ENCODE measurements at places on chromosomes 5 and 9.

DNA sequence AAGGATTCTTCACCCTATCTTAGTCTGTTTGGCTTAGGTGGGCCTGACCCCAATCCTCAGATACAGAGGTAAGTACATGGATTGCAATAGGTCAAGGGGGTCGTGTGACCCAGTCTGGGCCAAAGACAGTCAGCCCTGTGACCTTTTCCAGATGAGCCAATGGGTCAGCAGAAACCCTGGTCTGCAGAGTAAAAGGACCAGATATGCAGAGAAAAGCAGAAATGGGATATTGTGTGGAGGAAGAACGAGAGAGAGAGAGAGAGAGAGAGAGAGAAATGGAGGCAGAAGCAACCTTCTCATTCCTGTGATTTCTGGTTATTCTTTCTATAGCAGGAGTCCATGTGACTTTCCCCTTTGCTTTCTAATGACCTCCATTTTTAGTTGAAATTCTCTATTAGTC lies 40.4 kb upstream of the CRB2 start:
- no peak for DNase-seq

- DNase-seq, result no peak
Observed at GRCh38 chr5:18720002-18720401, 1085.7 kb downstream of the TAF11L14 start.

- DNase-seq, result peak; percentile 22
Observed at GRCh38 chr5:50958852-50959457, 292.5 kb downstream of the PARP8 start.

DNA sequence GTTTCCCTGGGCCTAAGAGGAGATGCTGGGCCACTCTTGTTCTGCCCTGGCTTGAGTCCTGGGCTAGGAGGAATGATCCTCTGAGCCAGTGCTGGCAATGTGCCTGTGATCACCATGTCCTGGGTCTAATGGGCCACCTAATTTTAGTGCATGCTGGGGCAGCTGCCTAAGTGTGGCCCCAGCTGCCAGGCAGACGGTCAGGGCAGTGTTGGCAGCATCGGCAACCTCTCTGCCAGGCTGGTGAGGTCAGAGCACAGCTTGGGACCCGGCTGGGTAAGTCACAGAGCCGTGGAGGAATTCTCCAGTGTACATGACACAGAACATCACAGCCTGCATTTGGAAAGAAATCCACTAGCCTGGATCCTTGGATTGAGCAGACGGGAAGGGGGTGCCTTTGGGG lies 21.4 kb upstream of the PITX1 start:
- no peak for DNase-seq

DNA sequence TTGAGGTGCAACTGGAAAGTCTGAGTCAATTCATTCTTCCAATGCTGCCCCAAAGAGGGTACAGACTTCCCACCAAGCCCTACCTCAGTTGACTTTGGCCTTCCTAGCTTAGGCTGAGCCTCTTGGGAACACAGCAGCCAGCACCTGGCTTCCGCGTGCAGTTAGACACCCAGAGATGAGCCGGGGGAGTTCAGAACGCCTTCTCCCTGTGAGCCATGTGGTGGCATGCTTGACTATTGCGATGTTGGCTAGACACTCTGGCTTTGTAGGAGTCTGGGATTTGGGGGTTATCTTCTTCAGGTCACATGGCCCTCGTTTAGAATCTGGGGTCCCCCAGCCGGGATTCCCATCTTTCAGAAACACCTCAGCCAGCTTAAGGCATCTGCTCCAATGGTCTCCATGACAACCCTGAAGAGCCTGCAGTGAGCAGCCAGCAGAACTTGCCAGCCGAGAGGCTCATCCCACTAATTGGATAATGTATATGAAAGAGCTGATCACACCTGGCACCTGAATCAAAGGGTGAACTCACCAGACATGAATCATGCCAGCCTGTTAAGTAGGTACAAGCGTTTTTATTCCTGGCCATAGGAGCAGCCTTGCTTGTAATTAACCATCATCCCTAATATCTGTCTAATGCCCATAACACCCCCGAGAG lies 167.5 kb downstream of the SYK start:
- no peak for DNase-seq

DNA sequence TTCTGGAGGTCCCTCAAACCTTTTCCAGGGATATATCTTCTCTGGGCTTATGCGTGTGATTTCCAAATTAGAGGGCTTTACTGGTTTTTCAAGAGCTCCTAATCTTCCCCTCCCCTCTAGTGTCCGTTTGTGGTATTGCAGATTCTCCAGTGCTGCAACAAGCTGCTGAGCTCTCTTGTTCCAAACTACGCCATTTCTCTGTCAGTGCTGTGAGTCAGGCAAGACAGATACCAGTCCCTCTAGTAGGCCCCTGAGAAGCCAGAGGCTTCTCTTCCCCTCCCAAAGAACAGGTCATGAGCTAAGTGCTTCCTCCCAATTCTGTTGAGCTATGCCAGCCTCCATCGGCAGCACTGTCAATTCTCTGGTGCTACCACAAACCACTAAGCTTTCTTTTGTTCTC lies 149.5 kb downstream of the FANCC start:
- DNase-seq, result peak; percentile 87

- peak; percentile 46 for DNase-seq
Observed at GRCh38 chr9:36597412-36598178, 24.9 kb downstream of the MELK start.

DNA sequence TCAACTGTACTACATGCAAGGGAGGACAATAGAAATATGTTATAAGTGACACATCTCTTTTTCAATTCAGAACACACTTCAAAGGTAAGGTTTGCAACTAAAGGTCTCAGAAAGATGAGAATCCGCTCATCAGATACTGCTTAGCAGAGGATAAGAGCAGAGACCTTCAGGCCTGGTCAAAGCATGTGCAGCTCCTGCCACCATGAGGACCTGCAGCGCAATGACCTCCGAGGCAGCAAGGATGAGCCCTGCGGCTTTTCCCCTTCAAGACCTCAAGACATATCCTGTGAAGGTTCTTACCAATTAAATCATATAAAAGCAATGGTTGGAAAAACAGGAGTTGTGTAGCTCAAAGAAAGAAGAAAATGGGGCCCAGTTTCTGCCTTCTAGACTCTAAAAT lies 135.8 kb downstream of the TRIM36 start:
- no peak for DNase-seq

DNA sequence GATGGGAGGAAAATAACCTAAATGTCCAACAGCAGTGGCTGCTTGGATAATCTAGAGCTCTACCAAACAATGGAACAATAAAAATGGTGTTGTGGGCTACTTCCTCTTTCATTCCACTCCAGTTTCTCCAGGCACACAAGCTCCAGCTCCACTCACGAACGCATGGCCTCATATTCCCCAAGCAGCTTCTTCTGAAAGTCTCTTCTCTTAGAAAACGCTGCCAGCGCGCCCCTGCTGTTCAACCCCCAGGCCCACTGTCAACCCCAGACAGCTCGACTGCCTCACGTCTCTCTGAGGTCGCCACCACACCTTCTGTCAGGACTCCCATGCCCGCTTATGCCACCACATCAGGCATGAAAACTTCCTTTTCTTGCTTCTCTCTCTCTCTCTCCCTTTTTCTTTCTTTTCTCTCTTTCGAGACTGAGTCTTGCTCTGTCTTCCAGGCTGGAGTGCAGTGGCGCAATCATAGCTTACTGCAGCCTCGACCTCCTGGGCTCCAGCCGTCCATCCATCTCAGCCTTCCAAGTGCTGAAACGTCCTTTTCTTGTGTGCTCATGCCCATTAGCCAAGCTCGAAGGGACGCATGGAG lies 16.2 kb downstream of the OR2V2 start:
- DNase-seq, result no peak

DNA sequence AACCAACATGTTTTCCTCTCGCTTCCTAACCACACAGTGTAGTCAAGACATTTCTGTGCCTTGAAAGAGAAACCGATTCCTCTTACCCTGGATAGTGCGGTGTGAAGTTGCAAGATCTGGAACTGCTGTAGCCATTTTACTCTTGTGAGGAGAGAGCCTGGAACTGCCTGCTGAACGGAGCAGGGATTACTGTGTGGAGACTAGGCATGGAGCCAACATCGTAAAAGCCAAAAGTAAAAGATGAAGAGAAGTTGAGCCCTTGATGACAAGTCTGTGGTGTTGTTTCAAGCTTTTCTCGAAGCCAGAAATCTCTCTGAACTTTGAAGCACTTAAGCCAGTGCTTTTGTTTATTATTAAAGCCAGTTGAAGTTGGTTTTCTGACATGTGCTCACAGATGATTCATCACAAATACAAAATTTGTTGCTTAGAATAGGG lies 110.1 kb upstream of the GRIN3A start:
- peak; percentile 36 for DNase-seq

Data from A172 (cell line).